ENCODE measurements at places on chromosomes 11 and 22. TPM values are rescaled to one million over a fixed set of nuclear protein-coding genes. Genes with fewer than 3 reads are reported as not detected.

The DHCR7 gene
- 46.5 TPM for total RNA-seq

The CALCA gene
- total RNA-seq, result 0.15 TPM

The DMC1 gene
- 2.8 TPM for total RNA-seq

The KCTD14 gene
- 1.4 TPM for total RNA-seq

The TEX12 gene
- not detected for total RNA-seq
